ENCODE measurements at places on chromosomes 5 and 9. TPM values are rescaled to one million over a fixed set of nuclear protein-coding genes. Genes with fewer than 3 reads are reported as not detected.

MRPL50 gene
- total RNA-seq = 20.9 TPM

CXCL14 gene
- total RNA-seq = not detected

DRD1 gene
- not detected for total RNA-seq

DNA sequence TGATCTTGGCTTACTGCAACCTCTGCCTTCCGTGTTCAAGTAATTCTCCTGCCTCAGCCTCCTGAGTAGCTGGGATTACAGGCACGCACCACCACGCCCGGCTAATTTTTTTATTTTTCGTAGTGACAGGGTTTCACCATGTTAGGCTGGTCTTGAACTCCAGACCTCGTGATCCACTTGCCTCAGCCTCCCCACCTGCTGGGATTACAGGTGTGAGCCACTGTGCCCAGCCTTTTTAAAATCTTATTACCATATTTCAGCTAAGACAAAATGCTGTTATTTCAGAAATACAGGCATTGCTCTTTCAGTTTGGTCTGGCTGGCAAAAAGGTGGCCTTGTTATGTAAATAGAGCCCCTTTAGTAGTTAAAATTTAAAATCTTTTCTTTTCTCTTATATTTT is 46.9 kb upstream of the GLDC start:
- no peak for DNase-seq
- no peaks in the 10 kb centered on the region for H3K36me3 ChIP-seq
- H3K4me3 ChIP-seq = no peak overlapping the region
- no peaks in the 10 kb centered on the region for H3K27me3 ChIP-seq
- no peak overlapping the region for H3K27ac ChIP-seq

- no peak within 1 kb of the TSS for H3K4me3 ChIP-seq
- no peak within 1 kb of the TSS for H3K27ac ChIP-seq
- H3K4me1 ChIP-seq = no peaks in the 10 kb centered on the region
- peaks cover 4% of the 10 kb centered on the region for H3K27me3 ChIP-seq
- no peak for DNase-seq
These were observed at the start of gene MAP1B for GRCh38 chr5:72107131-72107900. MAP1B (plus strand) TSS chr5:72107475; CDS start chr5:72107532, 57 bp downstream.

DNA sequence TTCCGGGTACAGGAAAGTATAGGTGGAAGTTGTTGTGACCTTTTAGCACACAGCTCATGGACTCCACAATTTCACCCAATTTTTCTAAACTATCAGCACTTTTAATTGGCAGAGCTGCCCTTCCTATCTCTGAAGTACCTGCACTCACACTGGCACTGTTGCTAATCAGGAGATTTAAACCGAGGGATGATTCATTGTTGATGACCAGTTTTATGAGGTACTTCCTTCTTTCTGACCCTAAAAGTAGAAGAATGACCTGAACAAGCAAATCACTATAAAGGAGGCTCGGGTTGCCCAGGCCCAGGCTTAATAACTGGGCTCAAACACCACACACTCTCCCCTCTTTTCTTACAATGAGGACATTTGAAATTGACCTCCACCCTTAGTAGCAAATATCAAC is 105.9 kb downstream of the KCNN2 start:
- DNase-seq = no peak
- no peak overlapping the region for H3K27ac ChIP-seq
- H3K4me1 ChIP-seq = no peaks in the 10 kb centered on the region
- H3K27me3 ChIP-seq = no peaks in the 10 kb centered on the region
- no peaks in the 10 kb centered on the region for H3K36me3 ChIP-seq
- no peak overlapping the region for H3K4me3 ChIP-seq

GRCh38 chr5:131384173-131384572 is 120.3 kb downstream of the CDC42SE2 start:
- peaks cover 25% of the 10 kb centered on the region for H3K36me3 ChIP-seq
- no peaks in the 10 kb centered on the region for H3K27me3 ChIP-seq
- no peak for DNase-seq

DNA sequence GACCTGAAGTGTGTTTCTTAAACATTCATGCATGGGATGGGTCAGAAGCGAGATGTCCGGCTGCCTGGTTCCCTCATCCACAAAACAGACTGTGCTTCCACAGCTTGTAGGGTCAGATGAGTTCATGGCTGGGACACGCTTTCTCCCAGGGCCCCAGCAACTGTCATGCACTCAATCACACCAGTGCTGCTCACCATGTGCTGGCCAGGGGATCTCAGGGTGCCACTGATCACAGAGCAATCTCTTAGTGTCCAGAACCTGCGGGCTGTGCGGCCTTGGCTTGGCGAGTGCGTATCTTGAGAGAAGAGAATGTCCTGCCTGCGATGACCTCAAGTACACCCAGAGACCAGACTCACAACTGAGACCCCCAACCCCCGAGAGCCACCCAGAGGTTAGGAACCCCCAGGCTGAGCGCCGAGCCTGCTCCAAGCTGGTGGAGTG is 26.0 kb upstream of the FCN2 start:
- no peaks in the 10 kb centered on the region for H3K4me1 ChIP-seq
- H3K36me3 ChIP-seq = no peaks in the 10 kb centered on the region
- no peak overlapping the region for H3K4me3 ChIP-seq
- H3K27ac ChIP-seq = no peak overlapping the region
- DNase-seq = no peak
- peaks cover 4% of the 10 kb centered on the region for H3K27me3 ChIP-seq

DNA sequence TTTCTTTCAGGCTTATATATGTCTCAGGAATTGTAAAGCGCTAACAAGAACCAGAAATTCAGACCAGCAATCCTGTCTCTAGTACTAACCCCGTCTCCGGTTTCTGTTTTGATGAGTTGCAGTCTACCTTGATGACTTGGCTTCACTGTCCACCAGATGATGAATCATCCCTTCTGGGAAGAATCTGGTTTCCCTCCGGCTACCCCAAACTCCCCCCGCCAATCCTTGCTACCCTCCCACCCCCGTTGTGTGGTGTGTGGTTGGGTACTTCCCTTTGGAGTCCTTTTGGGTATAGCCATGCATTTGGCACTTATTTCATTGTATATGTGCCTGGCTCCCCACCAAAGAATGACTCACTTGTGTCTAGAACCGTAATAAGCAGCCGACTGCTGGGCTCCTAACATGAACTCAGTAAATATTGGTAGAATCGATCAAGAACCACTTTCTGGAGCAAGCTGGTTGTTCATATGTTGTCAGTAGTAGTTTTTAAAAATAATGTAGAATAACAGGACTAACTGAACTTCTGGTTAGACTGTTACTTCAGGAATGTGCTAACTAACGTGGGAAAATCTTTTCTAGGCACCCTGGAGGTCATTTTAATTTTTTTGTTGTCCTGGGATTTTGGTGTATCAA is 8.3 kb upstream of the TGFBI start:
- DNase-seq = no peak
- no peak overlapping the region for H3K4me3 ChIP-seq
- H3K27ac ChIP-seq = no peak overlapping the region
- no peaks in the 10 kb centered on the region for H3K4me1 ChIP-seq
- no peaks in the 10 kb centered on the region for H3K36me3 ChIP-seq

Measured in CD4-positive, alpha-beta memory T cell (primary cell).